Smooth muscle cell of the coronary artery (primary cell): ENCODE measurements at places on chromosomes 11 and 22. TPM values are rescaled to one million over a fixed set of nuclear protein-coding genes. Genes with fewer than 3 reads are reported as not detected.

Gene MRGPRF
- 2.1 and 23.3 TPM in 2 replicates for total RNA-seq

Gene FAM180B
- 0.94 TPM in 1 of 2 replicates, not detected in the other for total RNA-seq

Gene CARD18
- not detected in 2 replicates for total RNA-seq

Gene ALDH3B1
- 18.6 and 32.2 TPM in 2 replicates for total RNA-seq

Gene TMEM45B
- total RNA-seq, result not detected in 2 replicates

Gene MMP7
- total RNA-seq, result not detected in 2 replicates
